ENCODE measurements at places on chromosomes 1 and 21. TPM values are rescaled to one million over a fixed set of nuclear protein-coding genes. Genes with fewer than 3 reads are reported as not detected.

LCE1D gene
- not detected for total RNA-seq

GJA5 gene
- not detected for total RNA-seq

DNA sequence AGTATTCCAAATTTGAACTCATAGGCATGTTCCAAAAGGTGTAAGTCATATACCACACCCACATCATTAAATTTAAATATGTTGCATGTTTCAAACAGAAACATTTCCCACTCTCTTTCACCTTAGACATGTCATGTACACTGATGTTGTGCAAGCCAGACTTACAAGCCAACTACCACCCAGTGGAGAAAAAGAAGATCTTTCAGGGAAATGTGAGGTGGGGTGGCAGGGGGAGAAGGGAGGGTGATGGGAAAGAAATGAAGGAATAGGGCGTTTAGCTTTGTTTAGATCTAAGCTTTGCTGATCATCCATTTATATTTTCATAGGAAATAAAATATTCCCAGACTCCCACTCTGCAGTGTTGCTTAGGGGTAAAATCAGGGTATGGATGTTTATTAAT, 1.6 kb downstream of the NEGR1 start:
- DNase-seq, result no peak

- DNase-seq, result peak; percentile 78
Measured at GRCh38 chr1:10755970-10756521, 40.4 kb downstream of the CASZ1 start.

DNA sequence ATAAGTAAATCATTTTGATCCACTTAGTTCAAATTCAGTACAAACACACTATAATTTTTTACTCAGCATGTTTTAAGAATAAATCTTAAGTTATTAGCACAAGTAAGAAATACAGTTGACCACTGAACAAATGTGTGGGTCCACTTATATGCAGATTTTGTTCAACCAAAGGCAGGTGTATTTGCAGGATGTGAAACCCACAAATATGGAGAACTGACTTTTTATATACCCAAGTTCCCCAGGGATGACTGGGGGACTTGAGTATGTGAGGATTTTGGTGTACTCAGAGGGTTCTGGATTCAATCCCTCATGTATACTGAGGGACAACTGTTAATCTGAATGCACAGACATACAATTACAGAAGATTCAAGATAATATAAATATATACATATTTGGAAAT, 25.7 kb upstream of the ERICH3 start:
- DNase-seq, result no peak

All from naive thymus-derived CD4-positive, alpha-beta T cell (primary cell).